Cardiac muscle cell (in vitro differentiated cells and primary cell): ENCODE measurements at places on chromosomes 12 and 14. TPM values are rescaled to one million over a fixed set of nuclear protein-coding genes. Genes with fewer than 3 reads are reported as not detected.

The TSPAN11 gene
- 11.1 and 13.4 TPM in 2 replicates for polyA plus RNA-seq

The RERG gene
- polyA plus RNA-seq: 6.5 and 14.6 TPM in 2 replicates

The PPTC7 gene
- polyA plus RNA-seq: 16.3 and 24.8 TPM in 2 replicates

The PLA2G1B gene
- polyA plus RNA-seq: not detected in 2 replicates

The MUCL1 gene
- polyA plus RNA-seq: not detected in 2 replicates

The PHETA1 gene
- 13.8 and 23.7 TPM in 2 replicates for polyA plus RNA-seq

The FGFR1OP2 gene
- polyA plus RNA-seq: 27.4 and 28.3 TPM in 2 replicates
